Stimulated activated CD8-positive, alpha-beta memory T cell treated with anti-CD3 and anti-CD28 coated beads, Interleukin-4, amount 100 ng/mL, for 4 hours (primary cell): ENCODE measurements at places on chromosomes 11 and 22.

GRCh38 chr11:35138943-35139721 is at the start of gene CD44:
Gene CD44 (plus strand): TSS chr11:35139171. CDS start chr11:35139304, 133 bp downstream.
- DNase-seq: peak; percentile 58

GRCh38 chr11:68978931-68979594 is 1.7 kb downstream of the MRGPRD start:
- no peak for DNase-seq

DNA sequence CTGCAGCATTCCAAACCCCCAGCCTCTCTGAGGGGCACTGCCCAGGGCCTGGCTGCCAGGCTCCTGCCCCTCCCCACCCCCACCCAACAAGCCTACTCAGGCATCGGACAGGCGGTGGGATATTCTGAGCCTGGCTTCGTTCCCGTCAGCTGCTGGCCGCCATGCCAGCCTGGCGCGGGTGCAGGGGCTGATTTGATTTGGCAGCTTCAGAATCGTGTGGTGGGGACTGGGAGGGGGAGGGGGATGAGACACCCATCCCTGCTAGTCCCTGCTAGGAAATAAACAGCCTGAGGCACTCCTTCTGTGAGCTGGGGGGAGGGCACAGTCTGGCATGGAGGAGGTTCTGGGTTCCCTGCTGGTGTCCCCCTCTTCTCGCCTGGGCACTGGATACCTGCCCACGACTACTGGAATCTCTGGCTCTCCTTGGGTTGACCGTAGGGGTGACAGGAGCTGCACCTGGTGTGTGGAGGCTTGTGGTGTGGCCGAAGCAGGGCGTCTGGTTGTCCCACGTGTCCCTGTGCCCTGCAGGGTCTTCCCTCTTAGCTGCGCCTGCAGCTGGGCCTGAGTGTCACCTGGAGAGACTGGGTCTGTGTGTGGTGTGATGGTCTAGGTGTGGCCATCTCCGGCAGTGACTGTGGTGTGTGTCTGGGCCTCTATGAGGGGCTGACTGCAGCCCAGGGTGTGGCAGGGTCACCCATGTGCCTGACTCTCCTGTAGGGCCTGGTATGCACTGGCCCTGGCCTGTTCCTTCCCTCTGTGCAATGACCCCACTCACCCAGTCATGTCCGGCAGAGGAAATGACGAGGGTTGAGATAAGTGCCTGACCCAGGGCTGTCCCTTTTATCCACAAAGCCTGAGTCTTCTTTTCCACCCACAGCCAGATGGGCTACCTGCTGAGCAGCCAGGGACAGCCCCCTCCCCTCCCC is 42.2 kb downstream of the PDE2A start:
- no peak for DNase-seq

DNA sequence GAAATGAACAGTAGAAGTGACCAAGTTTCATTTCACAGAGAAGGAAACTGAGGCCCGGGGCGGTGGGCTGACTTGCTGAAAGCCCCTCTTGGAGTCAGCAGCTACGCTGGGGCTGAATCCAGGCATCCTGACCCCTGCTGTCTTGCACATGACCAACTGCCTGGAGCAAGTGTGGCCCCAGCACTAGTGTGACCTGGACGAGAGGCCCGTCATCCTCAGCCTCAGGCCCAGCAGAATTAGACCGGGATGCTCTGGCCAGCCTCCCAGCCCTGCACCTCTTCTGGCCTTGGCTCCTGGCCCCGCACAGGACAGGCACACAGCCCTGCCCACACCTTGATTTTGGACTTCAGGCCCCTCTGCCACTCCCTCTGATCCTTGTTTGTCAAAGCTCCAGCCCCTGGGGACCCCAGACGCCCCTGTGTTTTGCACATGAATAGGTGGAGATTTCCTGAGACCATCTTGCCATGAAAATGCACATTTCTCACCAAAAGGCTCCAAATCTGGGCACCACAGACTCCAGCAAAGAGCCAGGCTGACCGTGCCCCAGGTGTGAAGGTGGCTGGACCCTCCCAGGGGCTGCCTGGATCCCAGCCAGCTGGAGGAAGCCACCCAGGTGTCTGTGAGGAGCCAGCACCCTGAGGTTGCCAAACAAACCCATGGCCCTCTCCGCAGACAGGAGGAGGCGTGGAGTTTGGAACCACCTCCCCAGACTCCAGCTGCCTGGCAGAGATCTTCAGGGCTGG is 24.9 kb downstream of the FGF4 start:
- no peak for DNase-seq

- DNase-seq: no peak
Observed at GRCh38 chr11:14340721-14341120, 18.3 kb downstream of the RRAS2 start.

- no peak for DNase-seq
Observed at GRCh38 chr11:12640926-12641849, 33.0 kb upstream of the TEAD1 start.

GRCh38 chr11:134433251-134433650 is 21.2 kb upstream of the B3GAT1 start:
- no peak for DNase-seq

DNA sequence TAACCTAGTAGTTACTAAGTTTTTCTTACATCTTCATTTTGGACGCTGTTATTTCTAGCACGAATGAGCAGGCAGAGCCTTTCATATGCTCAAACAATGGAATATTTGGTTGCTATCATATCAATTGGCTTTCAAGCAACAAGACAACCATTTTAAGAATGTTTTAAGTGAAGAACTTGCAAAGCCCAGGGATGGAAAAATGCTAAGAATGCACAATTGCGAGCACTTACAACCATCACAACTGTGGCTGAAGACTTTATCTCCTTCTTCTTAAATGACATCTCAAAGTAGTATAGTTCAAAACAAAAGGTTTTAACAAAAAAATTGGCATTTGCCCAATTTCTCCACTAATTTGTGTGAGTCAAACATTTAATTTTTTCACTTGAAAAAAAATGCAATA is 8.3 kb upstream of the MMP1 start:
- DNase-seq: no peak

DNA sequence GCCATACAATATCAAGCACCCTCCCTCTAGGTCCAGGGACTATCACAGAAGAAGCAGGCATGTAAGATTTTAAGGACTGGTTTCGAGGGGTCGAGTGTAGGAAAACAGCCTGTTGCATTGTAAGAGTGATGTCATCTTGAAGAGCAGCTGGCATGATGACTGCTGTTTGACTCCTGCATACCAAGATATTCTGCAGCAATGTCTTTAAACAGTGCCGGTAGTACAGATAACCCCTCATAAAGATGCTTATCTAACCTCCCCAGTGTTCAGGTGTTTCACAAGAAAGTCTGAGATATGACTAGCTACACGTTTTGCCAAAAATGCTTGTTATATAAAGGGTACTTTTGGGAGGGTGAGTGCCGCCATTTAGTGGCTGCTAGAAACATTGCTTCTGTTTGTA is 12.0 kb downstream of the FAM111A start:
- DNase-seq: no peak

DNA sequence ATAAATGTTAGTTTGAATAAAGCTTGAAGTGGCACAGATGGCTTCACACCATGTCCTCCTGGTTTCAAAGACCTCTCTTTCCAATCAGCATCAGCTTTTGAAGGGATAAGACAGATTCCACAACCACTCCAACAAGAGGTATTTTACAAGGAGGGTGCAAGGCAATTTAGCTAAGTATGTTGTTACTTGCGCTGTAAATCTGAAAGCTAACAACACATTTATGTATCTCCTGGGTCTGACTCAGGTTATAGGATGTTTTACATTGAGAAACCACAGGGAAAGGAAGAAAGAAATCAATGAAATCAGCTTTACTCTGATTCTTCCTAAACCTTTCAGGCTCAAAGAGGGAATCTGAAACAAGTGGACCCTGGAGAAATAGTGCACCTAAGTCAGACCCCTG is 12.1 kb downstream of the CWC15 start:
- DNase-seq: no peak

DNA sequence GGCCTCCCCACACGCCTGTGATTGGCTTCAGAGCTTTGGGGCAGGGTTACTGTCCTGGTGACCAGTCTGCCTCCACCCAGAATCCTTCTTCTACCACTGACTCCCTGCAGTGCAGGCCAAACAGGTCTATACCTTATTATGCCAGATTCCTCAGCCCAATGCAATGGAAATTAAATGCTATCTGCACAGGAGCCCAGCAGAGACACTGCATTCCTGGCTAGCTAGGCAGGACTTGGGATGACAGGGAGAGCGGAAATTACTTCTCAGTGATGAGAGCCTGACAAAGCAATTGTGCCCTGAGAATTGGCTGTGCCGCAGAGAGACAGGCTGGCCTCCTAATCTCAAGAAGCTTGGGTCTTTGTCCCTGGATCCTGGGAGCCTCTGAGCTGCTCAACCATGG is 143.8 kb upstream of the NCAM1 start:
- DNase-seq: no peak

GRCh38 chr11:130260080-130260627 is 54.6 kb downstream of the ZBTB44 start:
- no peak for DNase-seq

DNA sequence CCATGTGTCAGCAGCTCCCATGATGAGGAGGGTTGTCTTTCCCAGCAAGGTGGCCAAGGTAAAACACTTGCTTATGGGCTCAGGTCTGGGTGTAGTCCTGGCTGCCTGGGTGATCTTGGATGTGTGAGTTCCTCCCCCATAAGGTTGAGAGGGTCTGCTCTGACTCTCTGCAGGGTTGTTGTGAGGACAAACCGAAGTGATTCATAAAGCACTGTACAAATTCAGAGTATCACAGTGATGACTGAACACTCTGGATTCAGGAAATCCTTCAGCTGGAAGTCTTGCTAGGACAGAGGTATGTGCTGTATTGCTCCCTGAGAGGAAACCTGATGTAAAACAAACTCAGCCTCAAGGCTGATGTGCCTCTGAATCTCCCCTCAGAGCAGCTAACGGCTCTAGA is 220.9 kb upstream of the PITPNB start:
- no peak for DNase-seq

DNA sequence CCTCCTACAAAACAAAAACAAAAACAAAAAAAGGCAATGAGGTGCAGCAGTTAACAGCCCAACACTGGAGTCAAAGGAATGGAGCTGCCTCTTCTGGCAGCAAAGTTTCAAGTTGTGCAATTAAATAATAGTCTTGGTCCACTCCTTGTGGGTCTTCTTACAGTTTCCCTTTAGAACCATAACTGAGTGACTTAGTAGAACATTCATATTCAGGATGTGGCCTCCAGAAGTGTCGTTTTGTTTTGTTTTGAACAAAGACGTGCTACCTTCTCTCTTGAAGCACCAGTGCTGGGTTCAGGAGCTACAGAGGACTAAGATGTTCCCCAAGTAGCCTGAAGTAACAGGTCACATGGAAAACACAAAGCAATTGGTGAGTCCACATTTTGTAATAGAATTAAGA is 2.0 kb upstream of the JAML start:
- no peak for DNase-seq
